ENCODE measurements at places on chromosomes 1 and 21.
A peak's percentile ranks its signal among the peaks of the same experiment; 100 is the strongest.

- no peak for DNase-seq
Observed at GRCh38 chr1:182357913-182358312, 33.7 kb downstream of the GLUL start.

GRCh38 chr1:206921772-206922265 is at the start of gene FCMR:
FCMR (minus strand) TSS chr1:206921941; CDS start chr1:206921854, 87 bp downstream.
- peak; percentile 76 for DNase-seq

- DNase-seq: no peak
Observed at GRCh38 chr1:119617751-119618691, 30.0 kb downstream of the ZNF697 start.

DNA sequence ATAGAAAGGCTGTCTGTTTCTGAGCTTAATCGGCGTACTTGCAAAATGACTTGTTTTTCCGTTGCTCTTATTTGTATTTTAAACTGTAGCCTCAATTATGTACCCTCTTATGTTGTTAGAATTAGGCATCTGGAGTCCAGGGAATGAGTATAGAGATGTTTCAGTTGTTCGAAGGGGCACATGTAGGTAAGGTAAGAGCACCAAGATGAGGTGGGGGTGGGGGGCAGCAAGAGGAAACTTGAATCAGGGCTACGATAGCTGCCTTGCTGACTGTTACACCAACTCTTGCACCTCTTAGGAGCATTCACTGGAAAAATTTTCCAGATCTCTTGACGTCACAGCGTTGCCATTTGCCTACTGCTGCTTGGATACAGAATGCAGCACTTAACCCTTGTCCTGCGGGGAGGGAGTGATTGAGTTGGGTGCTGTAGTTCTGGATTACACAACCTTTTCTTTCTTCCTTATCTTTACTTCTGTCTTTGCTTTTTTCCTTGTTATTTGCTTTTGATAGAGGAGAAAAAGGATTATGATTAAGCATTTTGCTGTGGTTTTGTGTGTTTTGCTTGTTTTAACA is 3.2 kb downstream of the ATP1B1 start:
- no peak for DNase-seq

- peak; percentile 52 for DNase-seq
Observed at GRCh38 chr1:6445062-6445763, 20.6 kb downstream of the ESPN start.

GRCh38 chr1:85495556-85495955 is 30.6 kb upstream of the DDAH1 start:
- no peak for DNase-seq

- DNase-seq: no peak
Observed at GRCh38 chr1:21287905-21288514, 2.3 kb downstream of the ECE1 start.

GRCh38 chr21:39152271-39152670 is 31.0 kb downstream of the PSMG1 start:
- no peak for DNase-seq

DNA sequence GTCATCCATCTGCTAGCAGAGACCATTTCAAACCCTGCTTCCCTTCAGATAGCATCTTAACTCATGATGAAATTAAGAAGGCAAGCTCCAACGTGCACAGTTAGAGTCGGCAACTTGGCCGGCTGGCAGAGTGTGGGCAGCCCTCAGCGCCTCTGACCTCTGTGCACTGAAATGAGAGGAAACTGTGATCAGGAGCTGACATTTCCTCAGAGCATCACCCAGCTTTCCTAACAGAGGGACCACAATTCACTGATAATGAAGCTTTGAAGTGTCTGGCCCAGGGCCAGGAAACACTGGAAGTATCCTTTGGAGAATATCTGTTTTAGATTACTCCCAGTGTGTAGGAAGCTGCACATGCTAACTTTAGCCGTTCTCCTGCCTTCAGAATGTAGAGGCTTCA is 145.0 kb upstream of the ZC3H11B start:
- no peak for DNase-seq

GRCh38 chr1:32659581-32659980 is 8.6 kb downstream of the RBBP4 start:
- no peak for DNase-seq

DNA sequence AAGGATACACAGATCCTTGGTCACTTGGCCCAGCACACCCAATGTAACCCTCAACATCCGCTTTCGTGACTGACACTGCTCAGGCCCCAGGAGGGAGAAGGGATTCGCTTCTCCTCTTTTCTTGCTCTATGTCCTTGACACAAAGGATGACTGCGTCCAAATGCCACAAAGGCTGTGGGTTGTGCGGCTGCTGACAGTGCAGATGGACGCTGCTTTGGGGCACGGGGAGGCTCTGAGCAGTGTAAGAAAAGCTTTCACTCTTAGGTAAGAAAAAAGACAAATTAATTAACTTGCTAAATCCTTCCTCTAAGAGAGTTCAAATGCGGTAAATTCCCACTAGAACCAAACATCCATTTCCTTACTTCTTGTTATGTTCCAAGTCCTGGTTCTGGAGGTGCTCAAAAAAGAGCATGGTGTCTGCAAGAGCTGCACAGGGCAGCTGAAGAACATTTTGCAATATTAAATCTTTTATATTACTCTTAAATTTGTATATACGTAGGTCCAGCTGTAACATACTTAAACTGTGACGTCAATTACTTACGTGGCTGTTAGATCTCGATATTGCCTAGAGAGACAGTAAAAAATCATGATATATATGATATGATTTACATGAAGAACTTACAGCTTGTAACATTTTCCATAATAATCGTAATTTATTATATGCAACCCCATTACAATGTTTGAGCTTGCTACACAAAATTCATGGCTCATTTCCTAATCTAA is 19.4 kb upstream of the EPHB2 start:
- DNase-seq: no peak

DNA sequence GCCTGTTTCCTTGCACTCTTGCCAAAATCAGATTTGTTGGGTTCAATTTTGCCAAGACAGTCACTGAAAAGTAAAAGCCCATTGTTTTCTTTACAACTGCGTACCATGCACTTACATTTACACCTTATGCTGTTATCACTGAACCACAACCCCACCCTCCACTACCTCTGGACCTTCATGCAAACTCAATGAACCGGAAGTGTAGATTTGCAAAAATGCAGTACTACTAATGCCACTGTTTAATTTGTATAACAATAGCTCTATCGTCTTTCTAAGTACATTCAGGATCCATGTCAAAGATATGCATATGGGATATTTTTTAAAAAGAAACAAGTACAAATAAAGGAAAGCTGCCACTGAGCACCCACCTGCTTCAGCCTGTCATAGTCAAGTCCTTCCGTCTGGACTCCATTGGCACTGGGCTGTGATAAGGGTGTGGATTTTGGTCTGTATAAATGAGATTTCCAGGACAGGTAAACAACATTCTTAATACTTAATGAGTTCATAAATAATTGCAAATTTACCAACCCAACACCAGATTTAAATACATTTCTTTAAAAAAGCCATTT is 72.9 kb upstream of the LBR start:
- no peak for DNase-seq

DNA sequence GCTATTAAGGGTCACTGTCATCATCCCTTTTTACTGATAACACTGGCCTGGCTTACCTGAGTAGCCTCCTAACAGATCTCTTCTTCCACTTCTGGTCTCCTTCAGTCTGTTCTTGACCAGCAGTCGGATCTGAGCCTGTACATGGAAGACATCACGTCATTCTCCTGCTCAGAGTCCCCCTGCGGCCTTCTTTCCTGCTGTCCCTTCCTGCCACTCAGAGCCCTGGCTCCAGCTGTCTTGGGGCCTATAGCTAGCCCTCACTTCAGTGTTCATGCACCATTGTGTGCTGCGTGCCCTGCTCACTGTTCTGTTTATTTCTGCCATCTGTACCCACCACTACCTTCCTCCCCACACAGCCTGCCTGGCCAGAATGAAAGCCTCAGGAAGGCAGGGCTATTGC is 8.4 kb downstream of the ADARB1 start:
- DNase-seq: no peak

DNA sequence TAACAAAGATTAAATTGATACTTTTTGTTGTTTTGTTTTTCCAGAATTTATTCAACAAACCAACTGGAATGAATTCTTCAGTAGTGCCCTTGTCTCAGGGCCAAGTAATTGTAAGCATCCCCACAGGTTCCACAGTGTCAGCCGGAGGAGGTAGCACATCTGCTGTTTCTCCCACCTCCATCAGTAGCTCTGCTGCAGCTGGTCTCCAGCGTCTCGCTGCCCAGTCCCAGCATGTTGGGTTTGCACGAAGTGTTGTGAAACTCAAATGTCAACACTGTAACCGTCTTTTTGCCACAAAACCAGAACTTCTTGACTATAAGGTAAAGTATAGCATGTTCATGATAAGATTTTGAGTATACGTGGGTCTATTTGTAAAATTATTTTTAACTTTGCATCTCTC is 118.5 kb downstream of the ZMYM4 start:
- DNase-seq: no peak

DNA sequence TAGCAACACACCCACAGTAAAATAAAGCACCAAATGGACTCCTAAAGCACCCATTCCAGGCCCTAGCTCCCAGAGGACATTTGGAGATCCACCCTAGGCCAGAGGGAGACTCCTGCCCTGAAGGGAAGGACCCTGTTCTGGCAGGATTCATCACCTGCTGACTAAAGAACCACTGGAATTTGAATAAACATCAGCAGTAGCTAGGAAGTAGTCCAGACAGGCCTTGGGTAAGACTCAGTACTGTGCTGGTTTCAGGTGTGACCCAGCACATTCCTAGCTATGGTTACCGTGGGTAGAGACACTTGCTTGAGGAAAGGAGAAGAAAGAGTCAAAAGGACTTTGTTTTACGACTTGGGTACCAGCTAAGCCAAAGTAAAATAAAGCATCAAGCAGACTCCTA is 92.7 kb upstream of the LRRC7 start:
- no peak for DNase-seq

- DNase-seq: no peak
Observed at GRCh38 chr1:73907051-73907450, 290.9 kb downstream of the LRRIQ3 start.

- DNase-seq: peak; percentile 24
Observed at GRCh38 chr21:21163904-21164303, 165.7 kb downstream of the NCAM2 start.

- DNase-seq: no peak
Observed at GRCh38 chr1:232319518-232320210, 310.3 kb downstream of the SIPA1L2 start.

DNA sequence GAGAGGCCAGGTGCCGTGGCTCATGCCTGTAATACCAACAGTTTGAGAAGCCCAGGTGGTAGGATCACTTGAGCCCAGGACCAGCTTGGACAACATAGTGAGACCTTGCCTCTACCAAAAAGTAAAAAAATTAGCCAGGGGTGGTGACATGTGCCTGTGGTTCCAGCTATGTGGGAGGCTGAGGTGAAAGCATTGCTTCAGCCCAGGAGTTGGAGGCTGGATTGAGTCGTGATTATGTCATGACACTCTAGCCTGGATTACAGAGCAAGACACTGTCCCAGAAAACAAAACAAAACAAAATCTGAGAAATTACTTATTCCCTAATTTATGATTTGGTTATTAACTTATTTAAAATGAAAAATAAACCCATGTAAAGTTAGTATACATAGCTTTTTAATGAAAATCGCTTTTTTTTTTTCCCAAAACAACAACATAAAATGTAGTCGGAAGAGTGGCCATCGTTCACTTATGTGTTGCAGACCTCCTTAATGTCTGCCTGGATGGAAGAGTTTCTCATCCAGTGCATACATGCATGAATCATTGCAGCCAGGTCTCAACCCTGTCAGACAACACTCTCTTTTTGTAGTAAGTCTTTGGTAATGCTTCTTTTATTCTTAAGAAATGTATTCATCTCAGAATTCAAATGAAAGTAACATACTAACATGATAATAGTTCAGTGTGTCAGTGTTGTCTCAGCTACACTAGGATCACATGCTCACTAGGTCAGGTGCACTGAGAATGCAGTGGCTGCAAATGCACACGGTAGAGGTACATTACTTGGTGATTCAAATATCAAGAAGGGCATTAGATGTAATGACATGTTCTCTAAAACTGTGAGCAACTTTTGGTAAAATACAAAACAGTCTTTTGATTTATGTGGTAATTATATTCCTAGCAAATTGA is 28.0 kb downstream of the ITSN1 start:
- DNase-seq: no peak

GRCh38 chr1:3366126-3367051 is 88.1 kb upstream of the ARHGEF16 start:
- DNase-seq: no peak

GRCh38 chr1:70707214-70707613 is 296.1 kb downstream of the CTH start:
- no peak for DNase-seq

DNA sequence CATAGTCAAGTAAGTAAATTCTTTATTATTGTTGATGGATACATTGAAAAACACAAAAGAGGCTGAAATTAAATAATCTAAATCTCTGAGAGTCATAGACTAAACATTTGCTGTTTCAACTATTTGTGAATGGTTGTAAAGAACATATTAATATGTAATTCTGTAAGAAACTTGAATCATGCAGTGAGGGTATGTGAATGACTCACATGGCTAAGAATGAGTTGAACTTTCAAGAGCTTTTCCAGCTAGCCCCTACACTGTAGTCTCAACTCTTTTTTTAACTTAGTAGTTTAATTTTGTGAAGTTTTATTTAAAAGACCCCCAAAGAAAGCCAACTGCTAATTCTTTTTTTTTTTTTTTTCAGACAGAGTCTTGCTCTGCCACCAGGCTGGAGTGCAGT is 588.1 kb downstream of the DPYD start:
- DNase-seq: no peak

DNA sequence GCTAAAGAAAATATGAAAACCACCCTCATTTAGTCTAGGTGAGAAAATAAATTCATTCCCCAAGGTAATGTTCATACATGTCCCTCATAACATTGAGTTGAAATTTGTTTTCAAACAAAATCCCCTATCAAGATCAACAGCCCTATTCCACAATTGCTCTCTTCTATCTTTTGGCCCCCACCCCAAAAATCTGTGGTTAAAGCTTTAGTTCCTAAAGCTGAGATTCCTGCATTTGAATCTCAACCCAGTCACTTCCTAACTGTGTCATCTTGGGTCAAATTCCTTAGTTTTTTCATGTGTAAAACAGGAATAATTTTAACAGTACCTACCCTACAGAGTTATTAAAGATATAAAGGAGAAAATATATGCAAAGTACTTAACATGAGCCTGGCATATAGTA is 22.0 kb downstream of the KIAA0319L start:
- no peak for DNase-seq

- no peak for DNase-seq
Observed at GRCh38 chr1:51328279-51328678, 2.1 kb downstream of the TTC39A start.

DNA sequence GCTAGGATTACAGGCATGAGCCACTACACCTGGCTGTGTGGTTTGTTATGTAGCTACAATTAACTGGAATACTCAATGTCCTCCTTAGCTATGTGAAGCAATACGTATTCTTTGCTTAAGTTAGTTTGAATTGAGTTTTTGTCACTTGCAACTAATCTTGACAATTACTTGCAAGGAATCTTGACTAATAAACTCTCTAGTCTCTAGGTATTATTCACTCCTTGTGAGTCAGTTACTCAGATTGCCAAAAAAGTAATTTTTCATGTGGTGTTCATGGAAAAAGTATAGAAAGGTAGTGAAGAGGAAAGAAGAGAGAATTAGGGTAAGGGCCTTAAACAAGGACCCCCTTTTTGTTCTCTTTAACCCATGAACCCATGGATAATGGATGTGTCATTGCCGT is 7.6 kb upstream of the SNX27 start:
- DNase-seq: no peak

- DNase-seq: no peak
Observed at GRCh38 chr1:53614231-53615021, 124.5 kb downstream of the GLIS1 start.

- DNase-seq: no peak
Observed at GRCh38 chr1:182598296-182598695, 5.9 kb downstream of the RGS16 start.

Measured in CD4-positive, alpha-beta T cell treated with Interleukin-12 subunit alpha and Interleukin-12 subunit beta, for 1 hour (primary cell).